BE2C (cell line): ENCODE measurements at places on chromosomes 2 and 18.

DNA sequence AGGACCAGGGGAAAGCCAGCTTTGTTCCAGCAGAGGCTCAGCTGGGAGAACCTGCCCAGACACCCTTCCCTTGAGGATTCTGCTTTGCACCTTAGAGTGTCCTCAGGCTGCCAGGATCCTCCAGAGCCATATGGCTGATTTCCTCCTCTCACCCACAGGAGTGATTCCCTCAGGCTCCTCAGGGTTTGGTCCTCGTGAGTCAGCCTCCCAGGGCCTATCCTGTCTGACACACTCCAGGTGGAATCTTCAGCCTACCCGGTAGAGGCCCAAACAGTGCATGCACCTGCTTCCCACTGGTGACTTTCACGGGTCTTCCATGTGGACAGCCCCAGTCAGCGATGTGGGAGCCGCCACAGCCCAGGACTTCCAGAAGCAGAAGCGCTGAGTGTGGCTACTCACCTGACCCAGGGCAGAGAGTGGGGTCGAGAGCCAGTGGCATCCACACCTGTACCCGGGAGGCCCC is 73.3 kb downstream of the TFCP2L1 start:
- DNase-seq, result no peak

GRCh38 chr2:109135359-109136197 is 6.6 kb downstream of the SH3RF3 start:
- DNase-seq, result no peak

GRCh38 chr2:99833586-99834201 is 308.7 kb downstream of the AFF3 start:
- DNase-seq, result no peak

DNA sequence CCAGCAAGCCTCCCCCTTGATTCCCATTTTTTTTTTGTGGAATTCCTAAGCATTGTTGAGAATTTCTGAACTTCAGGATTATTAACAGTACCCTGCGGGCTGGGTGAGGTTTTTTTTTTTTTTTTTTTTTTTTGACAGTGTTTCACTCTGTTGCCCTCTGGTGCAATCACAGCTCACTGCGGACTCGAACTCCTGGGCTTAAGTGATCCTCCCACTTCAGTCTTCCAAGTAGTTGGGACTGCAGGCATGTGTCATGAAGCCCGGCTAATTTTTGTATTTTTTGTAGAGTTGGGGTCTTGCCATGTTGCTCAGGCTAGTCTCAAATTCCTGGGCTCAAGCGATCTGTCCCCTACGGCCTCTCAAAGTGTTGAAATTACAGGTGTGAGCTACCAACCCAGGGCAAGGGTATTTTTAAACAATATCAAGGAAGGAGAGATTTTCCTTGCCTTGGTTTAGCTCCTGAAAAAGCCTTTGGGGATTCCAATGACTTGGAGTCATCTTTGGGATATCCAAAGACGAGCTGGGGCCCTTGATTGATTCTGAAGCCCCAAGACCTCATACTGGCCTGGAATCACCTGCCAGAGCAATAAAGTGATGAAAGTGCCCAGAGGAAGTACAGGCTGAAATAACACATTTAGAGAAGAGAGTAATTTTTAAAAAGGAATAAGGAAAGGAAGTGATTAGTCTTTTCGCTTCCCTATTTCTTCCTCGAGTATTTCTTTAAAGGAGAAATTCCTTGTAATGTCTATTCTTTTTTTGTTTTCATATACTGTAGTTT is 240.2 kb downstream of the TGIF1 start:
- DNase-seq, result no peak

DNA sequence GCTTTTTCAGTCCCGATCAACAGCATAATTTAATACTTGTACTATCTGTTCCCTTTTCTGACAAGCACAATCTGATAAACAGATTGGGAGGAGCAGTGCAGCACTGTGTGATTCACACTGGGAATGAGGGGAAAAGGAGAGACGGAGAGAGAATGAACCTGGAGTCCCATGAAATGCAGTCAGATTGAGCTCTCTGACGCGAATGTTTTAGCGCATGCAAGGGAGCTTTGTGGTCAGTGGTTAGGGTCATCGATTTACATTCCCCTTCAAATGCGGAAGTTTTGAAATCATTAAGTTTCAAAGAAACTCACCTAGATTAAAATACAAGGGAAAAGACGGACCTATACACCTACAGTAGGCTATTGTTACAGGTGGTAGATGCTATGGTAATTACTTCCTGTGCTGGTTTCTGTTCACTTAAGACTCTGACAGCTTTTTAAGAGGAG is 99.6 kb downstream of the KCTD1 start:
- no peak for DNase-seq

DNA sequence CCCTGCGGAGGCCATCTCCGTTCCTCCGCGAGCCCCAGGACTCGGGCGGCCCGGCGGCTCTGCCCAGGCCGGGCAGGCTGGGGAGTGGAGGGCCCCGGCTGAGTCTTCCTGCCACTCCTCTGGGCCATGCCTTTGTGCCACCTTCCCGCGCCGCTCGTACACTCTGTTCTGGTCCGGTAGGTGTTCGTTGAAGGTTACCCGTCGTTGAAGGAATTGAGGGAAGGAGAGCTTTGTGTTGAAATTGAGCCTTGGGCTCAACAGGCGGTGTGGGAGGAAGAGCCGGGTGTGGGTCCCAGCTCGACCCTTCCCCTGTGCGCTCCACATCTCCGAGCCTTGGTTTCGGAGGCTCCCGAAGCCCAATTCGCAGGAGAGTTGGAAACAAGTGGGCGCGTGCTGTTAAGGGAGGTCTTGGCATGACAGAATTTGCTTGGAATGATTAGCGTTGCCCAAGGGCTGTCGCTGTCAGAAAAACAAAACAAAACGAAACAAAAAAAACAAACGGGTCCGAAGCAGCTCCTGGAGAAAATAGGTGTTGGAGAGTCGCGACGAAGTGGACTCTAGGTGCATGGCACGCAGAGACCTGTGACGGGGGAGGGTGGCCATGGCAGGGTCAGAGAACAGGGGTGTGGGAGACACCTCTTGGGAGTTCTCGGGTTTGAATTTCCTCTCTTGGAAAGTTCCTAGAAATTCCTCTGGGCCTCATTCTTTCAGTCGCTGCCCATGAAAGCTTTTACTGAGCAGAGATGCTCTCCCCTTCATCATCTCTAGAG is 1.2 kb upstream of the MZT2A start:
- DNase-seq, result no peak

DNA sequence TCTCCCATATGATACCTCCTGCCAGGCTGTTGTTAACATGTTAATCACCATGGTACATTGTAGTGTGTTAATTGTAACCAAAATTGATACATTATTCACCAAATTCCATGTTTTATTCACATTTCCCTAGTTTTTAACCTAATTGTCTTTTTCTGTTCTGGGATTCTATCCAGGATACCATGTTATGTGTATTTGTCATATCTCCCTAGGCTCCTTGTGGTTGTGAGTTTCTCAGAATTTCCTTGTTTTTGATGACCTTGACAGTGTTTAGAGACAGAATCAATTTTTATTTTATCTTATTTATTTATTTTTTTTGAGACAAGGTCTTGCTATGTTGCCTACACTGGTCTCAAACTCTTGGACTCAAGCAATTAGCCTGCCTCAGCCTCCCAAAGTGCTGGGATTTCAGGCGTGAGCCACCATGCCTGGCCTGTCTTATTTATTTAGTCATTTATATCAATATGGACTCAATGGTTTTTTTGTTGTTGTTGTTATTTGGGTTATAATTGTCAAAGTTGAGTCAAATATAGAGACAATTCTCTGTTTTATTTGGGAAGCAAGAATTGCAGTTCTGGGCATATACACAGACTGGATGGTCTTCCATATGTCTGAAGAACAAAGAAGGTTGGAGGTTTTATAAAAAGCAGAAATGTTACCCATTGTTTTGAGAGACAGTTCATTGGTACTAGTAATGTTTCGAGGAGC is 42.6 kb downstream of the INPP4A start:
- no peak for DNase-seq

DNA sequence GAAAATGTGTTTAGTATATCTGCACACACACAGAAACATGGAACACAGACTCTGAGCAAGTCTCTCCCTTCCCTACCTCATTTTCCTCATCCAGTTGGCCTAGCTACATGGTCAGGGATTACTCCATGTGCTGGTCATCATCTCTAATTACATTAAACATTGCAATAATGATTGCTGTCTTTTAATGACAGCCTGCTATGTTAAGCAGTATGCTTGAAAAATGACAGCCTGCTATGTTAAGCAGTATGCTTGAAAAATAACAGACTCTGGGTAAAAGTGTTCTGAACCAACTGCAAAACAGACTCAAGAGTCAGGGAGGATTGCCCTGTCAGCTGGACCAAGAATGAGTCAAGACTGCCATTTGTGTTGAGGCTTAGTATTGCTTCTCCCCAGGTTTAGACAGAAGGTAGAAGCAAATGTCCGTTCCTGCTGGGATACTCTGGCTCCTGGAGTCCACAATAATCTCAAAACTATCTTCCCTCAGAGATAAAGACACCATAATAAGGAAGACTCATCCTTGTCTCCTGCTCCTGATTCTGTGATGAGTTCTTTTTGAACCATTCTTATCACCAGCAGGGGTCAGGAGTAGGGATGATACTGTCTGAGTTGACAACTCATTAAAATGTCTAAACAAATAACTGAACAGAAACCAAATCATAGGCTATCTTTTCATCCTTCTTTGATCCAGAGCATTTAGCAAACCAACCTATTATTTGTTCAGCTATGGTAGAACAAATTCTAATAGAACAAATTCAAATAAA is 57.7 kb downstream of the CCDC93 start:
- DNase-seq, result no peak

GRCh38 chr2:119827866-119828507 is 68.3 kb downstream of the PTPN4 start:
- no peak for DNase-seq

DNA sequence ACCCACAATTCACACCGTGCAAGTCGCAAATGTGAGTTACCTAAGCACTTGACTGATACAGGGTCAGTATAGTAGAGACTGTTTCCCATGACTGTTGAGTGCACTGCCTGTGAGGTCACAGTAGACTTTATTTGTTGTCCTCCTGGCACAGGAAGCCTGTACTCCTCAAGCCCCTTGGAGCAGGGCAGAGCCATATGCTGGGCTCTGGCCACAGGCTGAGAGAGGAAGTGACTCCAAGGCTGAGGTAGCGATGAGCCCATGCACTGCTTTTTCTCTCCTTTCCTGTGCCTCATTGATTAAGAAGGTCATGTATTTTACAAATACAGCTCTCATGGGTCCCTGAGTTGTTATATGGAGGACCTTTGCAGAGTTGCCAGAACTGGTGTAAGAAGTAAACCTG is 287.7 kb downstream of the SRBD1 start:
- DNase-seq, result no peak

GRCh38 chr2:18066894-18067293 is 188.4 kb downstream of the KCNS3 start:
- no peak for DNase-seq

DNA sequence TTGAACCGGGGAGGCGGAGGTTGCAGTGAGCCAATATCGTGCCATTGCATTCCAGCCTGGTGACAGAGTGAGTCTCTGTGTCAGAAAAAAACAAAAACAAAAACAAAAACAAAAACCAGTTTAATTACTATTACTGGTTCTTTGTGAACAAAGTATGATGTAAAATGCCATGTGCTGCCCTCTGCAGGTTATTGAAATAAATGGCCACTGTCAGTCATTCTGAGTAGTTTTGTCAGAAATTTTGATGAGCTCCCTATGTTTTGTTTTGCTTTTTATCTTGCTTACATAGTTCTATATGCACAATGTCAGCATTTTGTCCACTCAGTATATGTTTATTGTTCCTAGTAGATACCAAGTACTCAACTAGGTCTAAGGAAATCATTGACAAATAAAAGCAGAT is 423.6 kb upstream of the CHST9 start:
- no peak for DNase-seq

DNA sequence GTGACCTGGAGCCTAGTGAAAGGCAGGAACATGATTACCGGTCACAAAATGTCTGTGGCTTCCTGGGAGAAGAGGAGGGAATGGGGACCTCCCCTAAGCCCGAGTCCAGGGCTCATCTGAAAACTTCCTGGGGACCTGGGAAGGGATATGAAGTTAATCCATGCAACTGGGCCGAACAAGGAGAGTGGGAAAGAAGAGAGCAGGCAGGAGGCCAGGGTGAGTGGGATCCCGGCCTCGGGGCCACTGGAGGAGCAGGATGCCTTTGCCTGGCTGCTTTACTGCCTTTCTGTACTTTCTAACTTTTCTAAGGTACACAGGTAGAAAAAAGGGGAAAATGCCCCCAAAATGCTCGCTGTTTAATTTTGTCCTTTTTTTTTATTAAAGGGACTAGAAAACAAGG is 43.4 kb upstream of the MAL start:
- DNase-seq, result no peak

GRCh38 chr2:100064592-100065428 is 77.6 kb downstream of the AFF3 start:
- no peak for DNase-seq

DNA sequence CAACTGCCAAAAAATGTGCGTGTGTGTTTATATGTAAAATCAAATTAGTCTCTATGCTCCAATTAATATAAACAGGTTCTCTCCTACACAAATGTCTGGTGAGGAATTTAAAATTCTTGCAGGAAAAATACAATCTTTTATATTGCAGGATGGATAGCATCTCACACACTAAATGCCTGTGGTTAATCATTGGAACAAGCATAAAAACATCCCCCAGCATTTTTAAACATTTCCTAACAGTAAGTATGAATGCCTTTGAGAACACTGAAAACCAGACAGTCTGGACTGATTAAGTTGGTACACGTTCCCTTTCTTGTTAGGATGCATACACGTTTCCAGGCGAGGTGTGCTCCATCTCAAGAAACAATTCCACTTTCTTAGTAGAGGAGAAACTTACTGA is 29.9 kb upstream of the PDE1A start:
- no peak for DNase-seq

GRCh38 chr2:42386682-42387081 is 25.7 kb upstream of the COX7A2L start:
- no peak for DNase-seq
